AML-193 (cell line): ENCODE measurements at places on chromosomes 1 and 21.

DNA sequence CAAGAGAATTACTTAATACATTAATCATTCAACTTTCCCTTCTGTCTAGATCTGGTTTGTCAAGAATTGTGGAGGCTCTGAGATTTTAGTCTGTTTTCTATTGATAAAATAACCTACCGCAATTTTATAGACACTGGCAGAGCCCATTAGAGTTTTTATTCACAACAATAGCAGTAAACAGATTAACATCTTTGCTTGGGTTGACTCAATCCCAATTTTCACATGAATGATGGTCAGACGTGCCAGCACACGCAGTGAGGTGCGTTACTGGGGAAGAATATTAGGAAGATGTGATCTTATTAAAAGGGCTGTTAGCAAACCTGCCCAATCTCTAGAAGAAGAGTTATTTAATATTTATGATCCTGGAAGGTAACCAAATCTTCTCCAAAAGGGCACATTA, 736.6 kb downstream of the MRPL39 start:
- no peak for DNase-seq

DNA sequence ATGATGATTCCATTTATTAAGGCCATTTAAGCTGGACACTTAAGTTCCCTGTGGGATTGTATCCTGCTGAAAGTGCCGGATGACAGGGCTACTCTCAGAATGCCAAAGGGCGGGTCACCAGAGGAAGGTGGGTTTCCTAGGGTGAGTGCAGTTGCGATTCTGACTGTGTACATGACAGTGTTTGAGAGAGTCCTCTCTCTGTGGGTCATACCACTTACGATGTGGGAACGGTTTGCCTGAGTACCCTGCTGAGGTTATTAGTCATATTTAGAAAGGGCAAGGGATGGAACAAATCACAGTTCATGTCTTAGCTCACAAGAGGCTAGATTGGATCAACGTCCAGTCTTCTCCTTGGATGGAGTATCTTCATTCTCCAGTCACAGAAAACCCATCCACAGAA, 461.9 kb downstream of the CAMTA1 start:
- DNase-seq, result no peak

DNA sequence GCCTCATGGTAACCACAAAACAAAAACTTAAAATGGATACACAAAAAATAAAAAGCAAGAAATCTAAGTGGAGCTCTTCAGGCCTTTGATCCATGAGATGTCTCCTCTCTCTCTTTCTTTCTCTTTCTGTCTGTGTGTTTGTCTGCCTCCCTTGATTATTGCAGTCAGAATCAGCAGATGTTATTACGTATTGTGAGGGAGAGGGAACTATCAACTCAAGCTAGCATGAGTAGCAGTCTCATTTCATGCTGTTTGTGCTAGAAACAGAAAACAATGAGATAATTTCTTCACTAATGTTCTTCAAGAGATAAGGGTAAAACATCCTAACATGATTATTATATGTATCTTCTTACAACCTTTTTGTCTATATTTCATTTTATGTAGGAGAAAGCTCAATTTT, 103.7 kb upstream of the PDC start:
- no peak for DNase-seq

GRCh38 chr1:179126338-179127060, 44.6 kb downstream of the TOR3A start:
- no peak for DNase-seq

DNA sequence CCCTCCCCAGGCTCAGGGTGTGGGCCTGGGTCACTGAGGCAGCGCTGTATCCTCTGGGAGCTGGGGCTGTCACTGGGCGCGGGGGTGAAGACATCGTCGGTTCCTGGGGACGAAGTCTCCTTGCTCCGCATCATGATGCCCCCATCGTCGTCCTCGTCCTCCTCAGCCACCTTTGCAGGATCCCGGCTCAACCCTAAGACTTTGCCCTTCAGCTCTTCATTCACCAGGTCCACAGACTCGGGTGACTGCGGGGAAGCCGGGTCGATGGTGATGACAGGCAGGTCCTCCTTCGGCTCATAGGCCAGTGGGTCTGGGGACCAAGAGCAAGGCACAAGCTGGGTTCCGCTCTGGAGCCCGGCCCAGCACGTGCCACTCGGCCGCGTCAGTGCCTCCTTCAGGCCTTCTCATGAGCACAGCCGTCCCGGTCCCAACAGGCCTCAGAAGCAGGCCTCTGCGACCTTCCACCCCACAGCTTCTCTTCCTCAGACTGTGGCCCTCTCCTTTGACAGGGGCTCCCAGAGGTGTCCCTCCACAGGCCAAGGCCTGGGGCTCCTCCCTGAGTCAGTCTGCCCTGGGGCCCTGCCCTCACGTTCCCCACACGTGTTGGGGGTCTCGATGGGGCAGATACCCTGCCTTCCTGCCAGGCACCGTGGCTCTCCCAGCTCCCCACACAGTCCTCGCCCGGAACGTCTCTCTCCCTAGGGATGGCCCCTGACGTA, 54.4 kb downstream of the SLC9A1 start:
- no peak for DNase-seq

DNA sequence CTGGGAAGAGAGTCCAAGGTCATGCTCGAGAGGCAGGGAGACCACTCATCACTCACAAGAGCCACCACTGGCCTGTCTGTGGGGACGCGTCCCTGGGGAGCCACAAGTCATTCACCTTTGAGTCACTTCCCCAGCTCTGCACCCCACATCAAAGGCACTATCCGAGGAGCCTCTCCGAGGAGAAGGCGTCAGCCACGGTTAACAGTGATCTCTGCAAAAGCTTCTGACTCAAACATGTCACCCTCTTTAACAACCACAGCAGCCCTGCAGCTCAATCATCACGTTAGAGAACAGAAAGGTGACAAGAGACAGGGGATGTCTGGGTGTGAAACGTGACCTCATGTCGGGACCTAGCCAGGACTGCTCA, 9.0 kb downstream of the LRRC47 start:
- no peak for DNase-seq

GRCh38 chr1:207298186-207298585, 23.3 kb upstream of the CD55 start:
- DNase-seq, result no peak

DNA sequence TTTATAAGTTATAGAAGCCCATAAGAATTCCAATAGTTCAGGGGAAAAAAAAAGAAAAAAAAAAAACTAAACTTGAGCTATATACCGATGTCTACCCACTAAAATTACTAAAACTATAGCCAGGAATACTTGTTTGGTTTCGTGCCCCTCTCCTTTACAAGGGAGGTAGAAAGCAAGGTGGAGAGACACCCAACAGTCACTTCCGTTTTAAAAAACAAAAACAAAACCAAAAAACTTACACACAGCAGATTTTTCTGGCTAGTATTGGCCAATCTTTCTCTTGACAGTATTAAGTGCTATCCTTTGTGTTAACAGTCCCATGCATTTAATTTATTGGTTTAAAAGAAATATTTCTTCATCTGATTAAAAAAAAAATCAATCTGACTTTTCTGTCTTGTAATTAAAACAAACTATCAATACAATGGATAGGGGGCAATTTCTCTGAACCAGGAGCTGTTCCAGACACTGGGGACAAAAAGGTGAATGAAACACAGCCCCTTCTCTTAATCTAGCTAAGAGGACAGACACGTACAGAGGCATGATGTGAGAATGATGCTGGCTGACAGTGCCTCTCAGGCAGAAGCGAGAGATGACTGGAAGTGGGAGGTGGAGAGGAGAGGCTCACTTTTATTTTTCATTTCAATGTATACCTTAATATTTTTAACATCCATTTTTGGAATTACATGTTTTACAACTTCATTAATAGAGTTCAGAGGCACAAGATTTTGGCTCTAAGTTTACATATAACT, 214.8 kb downstream of the RERE start:
- DNase-seq, result no peak

- DNase-seq, result no peak
These were observed 94.7 kb downstream of the DMRTA2 start for GRCh38 chr1:50328552-50328951.

GRCh38 chr1:219580009-219580676, 32.8 kb downstream of the ZC3H11B start:
- DNase-seq, result no peak

DNA sequence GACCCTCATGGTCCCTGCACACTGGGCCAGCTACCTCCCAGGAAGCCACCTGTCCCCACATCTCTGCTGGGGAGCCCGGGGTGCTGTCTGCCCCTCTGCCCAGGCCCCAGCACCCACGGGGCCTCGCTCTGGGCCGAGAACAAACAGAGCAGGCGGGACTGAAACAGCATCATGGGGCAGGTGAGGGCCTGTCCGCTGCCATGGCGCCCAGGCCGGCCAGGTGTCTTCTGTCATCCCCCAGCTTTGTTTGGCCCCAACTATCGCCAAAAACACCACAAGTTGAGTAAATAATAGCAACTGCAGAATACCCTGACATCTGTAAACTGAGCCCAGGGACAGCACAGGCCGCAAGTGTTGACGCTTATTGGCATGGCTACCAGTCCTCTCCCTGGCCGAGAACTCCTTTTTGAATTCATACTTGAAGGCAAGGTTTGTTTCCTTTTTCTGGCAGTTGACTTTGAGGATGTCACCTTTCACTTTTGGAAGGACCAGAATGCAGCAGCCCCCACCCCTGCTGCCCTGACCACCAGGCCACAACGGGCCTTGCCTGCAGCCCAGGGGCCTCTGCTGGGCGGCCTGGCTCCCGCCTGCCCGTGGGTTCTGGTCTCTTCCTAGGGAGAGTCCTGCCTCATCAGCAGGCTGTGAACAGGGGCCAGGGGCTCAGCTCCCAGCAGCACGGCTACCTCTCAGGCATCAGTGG, 152.7 kb downstream of the CASZ1 start:
- DNase-seq, result no peak

- no peak for DNase-seq
These were observed 17.1 kb downstream of the BCAN start for GRCh38 chr1:156658945-156659574.

DNA sequence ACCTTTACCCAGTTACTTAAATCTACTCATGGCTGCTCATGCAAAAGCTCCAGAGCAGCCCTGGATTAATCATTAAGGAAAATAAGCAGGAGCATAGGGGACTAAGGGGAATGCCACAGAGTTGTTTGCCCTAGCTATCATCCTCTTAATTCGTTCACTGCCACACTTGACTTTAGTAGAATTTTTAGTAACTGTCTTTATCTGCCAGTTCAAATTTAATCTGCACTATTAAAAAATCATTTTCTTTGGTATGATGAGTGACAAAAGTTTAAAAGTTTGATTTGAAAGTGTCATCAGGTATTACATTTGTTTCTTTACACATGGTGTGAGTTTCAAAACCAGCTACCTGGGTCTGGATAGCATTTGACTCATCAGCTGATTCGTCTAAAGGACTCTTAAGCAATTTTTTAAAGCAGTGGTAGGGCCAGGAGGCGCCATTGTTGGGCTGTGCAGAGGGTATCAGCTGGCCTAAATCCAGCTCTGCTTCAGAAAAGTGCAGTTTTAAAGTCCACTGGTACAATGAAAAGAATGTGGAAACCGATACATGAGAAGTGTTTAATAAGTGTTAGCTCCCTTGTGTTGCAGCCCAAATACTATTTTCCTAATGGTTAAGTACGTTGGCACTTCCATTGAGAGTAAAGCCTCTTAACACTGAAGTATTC, 69.9 kb upstream of the DR1 start:
- no peak for DNase-seq

- DNase-seq, result no peak
These were observed 18.8 kb downstream of the SLX9 start for GRCh38 chr21:44958471-44959191.

DNA sequence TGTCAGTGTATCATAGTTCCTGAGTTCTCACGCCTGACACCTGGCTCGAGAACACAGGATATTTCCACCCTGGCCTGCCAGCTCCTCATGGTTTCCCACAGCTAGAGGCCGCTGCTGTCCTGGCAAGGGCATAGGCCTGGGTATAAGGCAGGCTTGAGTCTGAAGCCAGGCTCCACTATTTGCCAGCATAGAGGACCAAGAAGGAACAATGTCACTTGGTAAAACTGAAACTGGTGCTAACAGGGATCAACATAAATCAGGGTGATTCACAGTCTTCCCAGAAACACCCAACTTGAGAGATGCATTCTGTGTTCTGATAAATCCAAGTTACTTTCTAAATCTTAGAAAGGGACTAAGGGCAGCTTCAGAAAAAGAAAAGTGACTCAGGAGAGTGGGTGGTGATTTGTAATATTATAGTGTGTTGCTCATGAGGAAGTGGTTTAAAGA, 6.9 kb upstream of the S100A2 start:
- peak; percentile 66 for DNase-seq

DNA sequence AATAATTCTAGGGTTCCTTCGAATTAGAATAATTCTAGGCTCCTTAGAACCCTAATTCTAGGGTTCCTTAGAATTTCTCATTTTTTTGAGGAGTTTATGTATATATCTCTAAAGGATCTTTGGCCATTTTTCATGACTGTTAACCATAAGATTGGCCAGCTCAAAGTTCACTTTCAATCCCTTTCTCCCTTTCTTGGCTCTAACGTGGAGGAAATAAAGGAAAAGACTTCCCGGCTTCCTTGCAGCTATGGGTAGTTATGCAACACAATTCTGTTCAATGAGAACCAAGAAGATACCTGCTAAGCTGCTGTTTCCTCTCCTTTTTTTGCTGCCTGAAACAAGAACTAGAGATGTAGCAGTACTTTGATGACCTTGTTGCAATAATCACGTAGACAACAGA, 27.2 kb downstream of the SLC35A3 start:
- DNase-seq, result no peak

- no peak for DNase-seq
These were observed 13.4 kb downstream of the ZCCHC17 start for GRCh38 chr1:31310198-31310597.

GRCh38 chr21:46295177-46295770, 9.1 kb downstream of the YBEY start:
- DNase-seq, result no peak

DNA sequence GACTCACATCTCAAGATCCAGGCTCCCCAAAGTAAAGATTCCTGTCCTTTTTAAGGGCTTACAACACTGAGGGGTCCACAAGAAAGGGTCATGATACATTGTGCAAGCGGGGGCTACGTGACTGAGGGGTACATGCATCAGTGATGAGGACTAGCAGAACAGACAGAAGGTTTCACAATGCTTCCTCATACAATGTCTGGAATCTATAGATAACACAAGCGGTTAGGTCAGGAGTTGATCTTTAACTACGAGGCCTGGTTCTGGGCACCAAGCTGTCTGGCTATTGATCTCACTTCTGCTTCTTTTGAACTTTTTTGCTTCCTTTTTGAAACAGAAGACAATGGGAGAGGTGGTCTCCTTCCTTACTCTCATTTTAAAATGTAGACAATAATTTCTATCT, 718.6 kb downstream of the AMY1C start:
- DNase-seq, result no peak

DNA sequence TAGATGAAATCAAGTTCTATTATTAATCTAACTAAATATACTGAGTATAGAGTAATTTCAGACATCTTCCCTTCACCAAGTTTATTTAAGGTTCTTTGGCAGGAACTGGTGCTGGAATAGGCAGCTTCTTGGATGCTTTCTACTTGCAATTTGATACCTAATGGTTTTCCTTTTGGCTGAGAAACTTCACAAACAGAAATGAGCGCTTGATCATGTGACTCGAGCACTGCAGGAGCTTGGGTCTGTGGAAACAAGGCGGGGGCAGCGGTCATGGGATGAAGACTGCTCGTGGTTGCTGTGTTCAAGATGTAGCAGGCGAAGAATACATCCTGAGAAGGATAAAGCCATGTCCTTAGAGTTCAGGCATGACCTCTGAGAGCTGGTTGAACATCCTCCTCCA, 136.8 kb downstream of the PTPRC start:
- DNase-seq, result no peak
